ENCODE measurements at places on chromosomes 4 and X.

- no peak for DNase-seq
Measured at GRCh38 chr4:181911420-181911819, 331.8 kb upstream of the TENM3 start.

DNA sequence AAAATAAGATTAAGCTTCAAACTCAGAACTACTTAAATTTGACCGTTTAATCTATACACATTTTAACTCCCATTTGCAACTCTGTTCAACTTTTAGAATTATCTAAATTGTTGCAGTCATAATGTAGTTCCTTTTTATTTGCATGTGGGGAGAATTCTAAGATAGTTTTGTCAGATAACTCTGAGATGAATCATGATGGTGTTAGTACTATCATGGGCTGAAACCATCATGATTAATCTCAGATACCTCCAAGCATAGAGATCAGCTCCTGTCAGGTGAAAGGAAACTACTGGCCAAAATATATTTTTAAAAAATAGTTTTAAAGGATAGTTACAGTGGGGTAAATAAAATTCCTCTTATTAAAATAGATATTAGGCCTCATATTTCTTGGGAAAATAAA lies 39.0 kb downstream of the FBXO8 start:
- no peak for DNase-seq

DNA sequence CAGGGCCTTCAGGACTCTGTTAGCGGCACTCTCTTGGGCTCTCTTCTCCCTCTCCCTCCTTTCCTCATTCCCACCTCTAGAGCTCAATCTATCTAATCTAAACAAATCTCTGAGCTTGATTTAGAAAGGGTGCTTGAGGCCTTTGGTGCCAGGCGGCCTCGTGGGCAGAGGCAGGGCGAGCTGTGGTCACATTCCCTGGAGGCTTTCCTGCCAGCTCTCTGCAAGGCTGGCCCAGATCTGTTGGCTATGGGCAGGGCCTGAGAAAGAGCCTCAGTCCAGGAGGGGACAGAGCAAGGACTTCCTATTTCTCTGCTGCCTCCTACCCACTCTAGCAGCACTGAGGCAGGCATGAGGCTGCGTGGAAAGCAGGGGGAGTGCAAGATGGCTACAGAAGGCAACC lies 38.6 kb downstream of the PJA1 start:
- no peak for DNase-seq

DNA sequence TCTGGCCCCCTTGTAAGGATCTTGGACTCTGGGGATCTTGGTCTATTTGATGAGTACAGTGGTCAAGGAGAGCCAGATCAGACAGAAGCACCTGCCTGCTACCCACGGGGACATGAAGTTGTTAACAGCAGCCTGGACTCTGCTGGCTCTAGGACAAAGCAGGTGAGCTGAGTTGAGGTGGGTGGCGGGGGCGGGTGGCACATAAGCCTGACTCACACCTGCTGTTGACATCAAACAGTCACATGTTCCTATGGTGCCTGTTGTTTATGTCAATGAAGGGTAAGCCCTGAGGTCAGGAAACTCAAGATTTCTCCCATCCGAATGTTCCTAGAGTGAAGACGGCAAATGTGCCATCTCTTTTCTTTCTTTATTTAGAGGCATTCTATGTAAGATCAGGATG lies 50.1 kb upstream of the CLNK start:
- no peak for DNase-seq

DNA sequence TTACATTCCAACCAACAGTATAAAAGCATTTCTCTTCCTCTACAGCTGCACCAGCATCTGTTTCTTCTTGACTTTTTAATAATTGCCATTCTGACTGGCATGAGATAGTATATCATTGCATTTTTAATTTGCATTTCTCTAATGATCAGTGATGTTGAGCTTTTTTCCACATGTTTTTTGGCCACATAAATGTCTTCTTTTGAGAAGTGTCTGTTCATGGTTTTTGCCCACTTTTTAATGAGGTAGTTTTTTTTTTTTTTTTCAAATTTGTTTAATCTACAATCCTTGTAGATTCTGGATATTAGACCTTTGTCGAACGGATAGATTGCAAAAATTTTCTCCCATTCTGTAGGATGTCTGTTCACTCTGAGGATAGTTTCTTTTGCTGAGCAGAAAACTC lies 39.5 kb upstream of the TBC1D19 start:
- DNase-seq = no peak

DNA sequence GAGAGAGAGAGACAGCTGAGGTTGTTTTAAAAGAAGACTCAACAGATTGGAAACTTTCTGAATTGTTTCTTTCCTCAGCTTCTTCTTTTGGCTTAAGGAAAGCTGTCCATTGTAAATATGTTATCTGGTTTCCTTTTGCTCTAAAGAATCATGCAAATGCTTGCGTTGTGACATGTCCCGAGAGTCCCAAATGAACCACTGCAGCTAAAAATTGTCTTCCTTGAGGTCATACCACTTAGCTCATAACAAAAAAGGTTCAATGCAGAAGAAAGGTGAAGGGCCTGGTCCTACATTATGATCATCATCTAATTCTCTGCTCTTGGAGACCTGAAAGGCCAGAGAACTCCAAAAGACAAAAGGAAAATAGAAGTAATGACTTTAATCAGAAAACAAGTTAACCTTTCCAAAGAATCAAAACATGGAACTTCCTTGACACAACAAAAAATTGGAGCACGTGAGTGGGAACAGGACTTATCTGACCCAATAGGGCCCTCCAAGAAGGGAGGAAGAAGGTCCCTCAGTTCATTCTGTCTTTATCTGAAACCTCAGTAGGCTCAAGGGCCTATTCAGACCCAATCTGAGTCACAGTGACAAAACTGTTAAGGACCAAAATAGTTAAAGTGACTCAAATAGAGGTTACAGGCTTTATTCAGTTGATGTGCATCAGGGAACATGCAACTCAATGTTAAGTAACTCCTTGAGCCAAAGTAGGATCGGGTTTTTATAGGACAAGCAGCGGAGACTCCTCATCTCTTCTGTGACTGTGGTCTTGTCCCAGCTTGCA lies 14.7 kb upstream of the VSIG1 start:
- no peak for DNase-seq

GRCh38 chr4:144289667-144290428 lies 149.3 kb upstream of the GYPA start:
- DNase-seq = no peak

DNA sequence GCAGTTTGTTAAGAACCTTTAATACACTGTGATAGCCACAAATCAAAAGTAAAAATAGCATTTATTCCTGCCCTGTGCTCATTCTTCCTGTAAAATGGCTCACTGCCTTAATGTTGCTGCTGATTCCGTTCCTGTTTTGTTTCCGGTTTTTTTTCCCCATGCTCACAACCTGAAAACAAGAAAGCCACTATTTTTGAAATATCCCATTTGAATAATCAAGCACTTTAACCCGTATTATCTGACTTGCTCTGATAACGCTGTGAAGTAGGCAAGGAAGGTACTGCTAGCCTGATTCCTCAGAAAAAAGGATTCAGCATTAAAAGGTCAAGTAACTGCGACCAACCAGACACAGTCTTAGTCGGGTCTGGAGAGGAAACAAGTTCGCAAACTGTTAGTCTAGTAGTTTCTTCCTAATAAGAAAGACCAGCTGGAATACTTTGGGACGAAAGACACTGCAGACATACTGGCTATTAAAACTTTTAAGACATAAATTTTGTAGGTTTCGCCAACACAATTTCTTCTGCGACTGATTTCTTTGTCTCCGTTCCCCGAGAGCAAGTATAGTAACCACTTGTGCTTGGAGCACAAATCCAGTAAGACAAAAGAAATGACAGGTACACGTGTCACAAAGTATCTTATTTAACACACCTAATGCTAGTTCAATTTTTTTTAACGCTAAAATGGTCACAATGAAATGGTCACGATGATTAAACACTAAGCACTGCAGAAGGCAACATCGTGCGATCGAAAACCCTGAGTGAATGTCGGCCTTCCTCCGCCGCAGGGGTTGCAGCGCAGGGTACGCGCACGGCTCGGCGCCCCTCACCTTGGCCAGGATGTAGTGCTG lies 802 bp downstream of the COX18 start:
- DNase-seq = peak; percentile 57

GRCh38 chr4:184329659-184330400 lies 112.2 kb upstream of the ENPP6 start:
- DNase-seq = no peak

- DNase-seq = no peak
Measured at GRCh38 chr4:109020861-109021260, 258.0 kb upstream of the ETNPPL start.

DNA sequence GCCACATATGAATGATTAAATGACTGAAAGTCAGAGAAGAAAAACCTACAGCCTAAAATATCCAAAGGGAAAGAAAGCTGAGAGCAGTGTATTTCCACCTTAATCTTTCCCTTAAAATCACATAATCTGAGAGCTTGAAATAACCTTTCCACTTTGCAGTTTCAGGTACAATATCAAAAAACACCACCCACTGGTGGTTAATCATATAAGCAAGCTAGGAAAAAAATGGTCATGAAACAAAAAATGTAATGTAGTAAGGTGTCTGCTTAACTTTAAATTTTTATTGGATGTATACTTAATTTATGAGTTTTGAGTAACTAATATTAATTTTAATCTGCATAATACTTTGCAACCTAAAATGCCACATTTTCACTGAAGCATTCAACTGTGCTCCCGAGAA lies 3.2 kb downstream of the PRDM5 start:
- no peak for DNase-seq

- no peak for DNase-seq
Measured at GRCh38 chr4:41156574-41156973, 57.8 kb downstream of the APBB2 start.

DNA sequence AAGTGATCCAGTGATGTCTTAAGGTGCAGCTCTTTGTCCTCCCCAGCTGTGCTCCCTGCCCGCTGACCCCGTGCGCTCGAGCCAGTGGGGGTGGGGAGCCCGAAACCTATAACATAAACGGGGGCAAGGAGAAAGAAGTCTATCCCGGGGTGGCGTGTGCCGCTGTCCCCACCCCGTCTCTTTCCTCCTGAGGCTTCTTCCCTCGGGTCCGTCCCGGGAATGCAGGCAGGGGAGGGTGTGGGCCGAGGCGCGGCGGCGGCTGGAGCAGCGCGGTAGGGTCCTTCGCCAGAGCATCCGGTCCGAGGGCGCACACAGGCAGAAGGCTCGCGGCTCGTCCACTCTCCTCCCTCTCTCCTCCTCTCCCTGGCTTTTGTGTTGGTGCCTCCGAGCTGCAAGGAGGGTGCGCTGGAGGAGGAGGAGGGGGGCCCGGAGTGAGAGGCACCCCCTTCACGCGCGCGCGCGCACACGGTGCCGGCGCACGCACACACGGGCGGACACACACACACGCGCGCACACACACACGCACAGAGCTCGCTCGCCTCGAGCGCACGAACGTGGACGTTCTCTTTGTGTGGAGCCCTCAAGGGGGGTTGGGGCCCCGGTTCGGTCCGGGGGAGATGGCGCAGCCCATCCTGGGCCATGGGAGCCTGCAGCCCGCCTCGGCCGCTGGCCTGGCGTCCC lies at the start of gene RAB33A:
TSS of gene RAB33A (plus strand) at position 517 of the 681 bp plus-strand sequence. CDS start at position 618, 101 bp downstream.
- DNase-seq = no peak

- DNase-seq = no peak
Measured at GRCh38 chr4:180932370-180933001, 1310.7 kb upstream of the TENM3 start.

GRCh38 chr4:179441596-179441995 lies 1999.4 kb upstream of the AGA start:
- DNase-seq = no peak

DNA sequence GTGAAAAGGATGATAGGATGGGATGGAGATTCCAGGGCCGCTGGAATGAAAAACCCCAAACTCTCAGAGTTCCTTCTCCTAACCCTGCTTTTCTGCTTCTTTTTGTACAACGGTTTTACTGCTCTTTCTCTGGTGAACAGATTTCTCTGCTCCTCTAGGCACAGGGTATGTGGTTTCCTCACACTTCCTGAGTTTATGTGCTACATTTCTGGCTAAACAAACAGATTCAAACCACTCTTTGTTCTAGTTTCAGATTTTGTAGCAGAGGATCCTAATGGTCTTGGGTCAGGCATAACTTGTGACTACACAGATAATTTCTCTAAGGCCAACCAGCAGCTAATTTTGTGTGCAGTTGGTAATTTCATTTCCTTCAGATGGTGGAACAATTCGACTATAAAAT lies 52.6 kb downstream of the OSTC start:
- DNase-seq = no peak

GRCh38 chr4:140052050-140052449 lies 101.9 kb downstream of the MAML3 start:
- no peak for DNase-seq

- DNase-seq = no peak
Measured at GRCh38 chrX:11450354-11450753, 157.1 kb downstream of the AMELX start.

GRCh38 chr4:145186729-145187128 lies 6.3 kb upstream of the OTUD4 start:
- DNase-seq = no peak

GRCh38 chr4:109015413-109015810 lies 252.6 kb upstream of the ETNPPL start:
- no peak for DNase-seq

DNA sequence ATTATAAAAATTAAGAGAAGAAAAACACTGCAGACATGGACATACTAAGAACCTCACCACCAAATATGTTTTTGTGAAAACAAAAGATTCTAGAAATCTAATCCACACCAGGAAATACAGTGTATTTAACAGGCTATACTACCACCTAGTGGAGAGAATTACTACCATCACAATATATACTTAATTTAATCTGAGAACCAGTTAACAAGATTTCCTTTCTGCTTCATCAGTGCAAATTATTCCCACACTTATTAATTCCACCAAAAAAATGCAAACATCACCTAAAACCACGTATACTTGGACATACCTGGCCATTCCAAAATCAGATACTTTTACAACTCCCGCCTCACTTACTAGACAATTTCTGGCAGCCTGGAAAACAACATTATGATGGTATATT lies 7.0 kb upstream of the TXK start:
- DNase-seq = peak; percentile 58

- DNase-seq = no peak
Measured at GRCh38 chr4:110586131-110586850, 36.6 kb downstream of the PITX2 start.

DNA sequence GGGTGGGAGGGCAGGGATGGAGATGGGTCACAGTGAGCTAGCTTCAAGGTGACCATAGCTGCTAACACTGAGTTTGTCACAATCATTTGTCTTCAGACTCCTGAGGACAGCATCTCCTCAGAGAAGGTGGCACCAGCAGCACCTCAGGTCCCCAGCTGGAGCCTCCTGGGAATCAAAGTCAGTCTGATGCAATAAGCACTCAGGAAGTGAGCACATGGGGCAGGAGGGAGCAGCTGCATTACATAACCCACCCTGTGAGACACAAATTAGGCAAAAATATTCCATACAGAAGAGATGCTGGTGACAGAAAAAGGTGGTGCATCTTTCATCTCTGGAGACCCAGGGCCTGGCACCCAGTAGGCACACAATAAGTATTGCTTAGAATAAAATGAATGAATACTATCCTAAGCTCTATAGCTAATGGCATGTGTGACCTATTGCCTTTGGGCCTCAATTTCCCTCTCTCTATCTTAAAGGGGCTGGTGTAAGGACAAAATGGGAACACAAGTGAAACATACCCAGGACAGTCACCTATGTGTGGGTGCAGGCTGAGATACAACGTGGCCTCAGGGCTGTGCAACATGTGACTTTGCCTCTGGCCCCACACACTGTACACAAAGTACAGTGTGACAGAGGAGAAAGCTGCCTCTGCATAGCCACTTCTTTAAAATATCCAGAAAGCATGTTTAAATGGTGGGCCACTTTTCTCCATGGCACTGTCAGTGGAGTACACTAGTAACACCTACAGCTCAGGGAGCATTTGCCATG lies 37.1 kb downstream of the SLC39A8 start:
- DNase-seq = no peak

- DNase-seq = no peak
Measured at GRCh38 chr4:162015090-162015489, 148.7 kb downstream of the FSTL5 start.

- DNase-seq = no peak
Measured at GRCh38 chr4:107863850-107864371, 39.2 kb downstream of the SGMS2 start.

Measured in hematopoietic multipotent progenitor cell treated with erythropoietin and hydrocortisone succinate and interleukin-3 and kit ligand, for 17 days (in vitro differentiated cells).